Heart right ventricle (tissue), 16 donors: ENCODE measurements at places on chromosomes 5 and 9. TPM values are rescaled to one million over a fixed set of nuclear protein-coding genes. Genes with fewer than 3 reads are reported as not detected.

ELAVL2 gene
- total RNA-seq = 0.09 TPM

LCN2 gene
- total RNA-seq = 0.34 TPM

DAB2IP gene
- 59.5 TPM for total RNA-seq

EIF4EBP3 gene
- total RNA-seq = 33.2 TPM

GRCh38 chr5:145506185-145506850 is 328.8 kb downstream of the PRELID2 start:
- H3K27ac ChIP-seq = no peak overlapping the region
- H3K4me1 ChIP-seq = peaks cover 8% of the 10 kb centered on the region

DNA sequence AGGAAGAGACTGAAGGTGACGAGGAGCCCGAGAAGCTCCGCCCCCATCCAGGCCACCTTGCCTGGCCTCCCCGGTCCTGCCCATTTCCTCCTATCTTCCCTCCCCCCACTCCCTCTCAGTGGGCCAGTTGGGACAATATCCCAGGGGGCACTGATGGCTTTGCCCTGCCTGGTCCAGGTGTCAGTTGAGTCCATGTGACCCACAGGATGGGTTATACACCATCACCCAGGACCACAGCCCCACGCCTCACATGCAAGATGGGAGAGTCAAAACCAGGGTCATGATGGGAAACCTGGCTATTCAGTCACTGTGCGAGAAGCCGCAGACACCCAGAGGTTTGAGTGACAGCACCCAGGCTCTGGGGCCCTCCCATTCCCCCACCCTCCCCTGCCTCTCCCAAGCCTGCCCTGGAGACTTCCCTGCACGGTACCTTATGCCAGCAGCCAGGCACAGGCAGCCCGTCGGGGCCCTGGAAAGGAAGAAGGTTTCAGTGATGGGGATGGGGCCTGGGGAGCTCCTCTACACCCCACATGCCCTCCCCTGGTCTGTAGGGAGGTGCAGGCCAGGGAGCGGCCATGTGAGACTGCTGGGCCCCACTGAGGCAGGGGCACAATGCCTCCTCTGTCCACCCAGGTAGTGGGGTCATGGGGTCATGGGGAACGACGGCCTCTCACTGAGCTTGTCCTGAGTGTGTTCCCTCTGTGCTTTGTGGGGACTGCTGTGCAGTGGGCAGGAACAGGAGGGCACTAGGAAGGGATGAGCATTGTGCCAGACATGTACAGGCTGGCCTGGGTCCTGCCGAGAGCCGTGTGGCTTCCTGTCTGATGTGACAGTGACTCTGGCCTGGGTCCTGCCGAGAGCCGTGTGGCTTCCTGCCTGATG is 6.3 kb upstream of the PHYKPL start:
- peaks cover 34% of the 10 kb centered on the region for H3K4me1 ChIP-seq
- no peaks in the 10 kb centered on the region for H3K27me3 ChIP-seq
- no peak for DNase-seq
- peak overlapping the region; percentile 59 for H3K27ac ChIP-seq

GRCh38 chr9:14906644-14907359 is 3.4 kb downstream of the FREM1 start:
- peak overlapping the region; percentile 59 for H3K27ac ChIP-seq
- no peaks in the 10 kb centered on the region for H3K36me3 ChIP-seq
- DNase-seq = no peak

- H3K4me1 ChIP-seq = no peaks in the 10 kb centered on the region
- no peak overlapping the region for H3K27ac ChIP-seq
- peaks cover 55% of the 10 kb centered on the region for H3K36me3 ChIP-seq
- DNase-seq = no peak
Measured at GRCh38 chr5:77426670-77427069, 65.4 kb downstream of the WDR41 start.

DNA sequence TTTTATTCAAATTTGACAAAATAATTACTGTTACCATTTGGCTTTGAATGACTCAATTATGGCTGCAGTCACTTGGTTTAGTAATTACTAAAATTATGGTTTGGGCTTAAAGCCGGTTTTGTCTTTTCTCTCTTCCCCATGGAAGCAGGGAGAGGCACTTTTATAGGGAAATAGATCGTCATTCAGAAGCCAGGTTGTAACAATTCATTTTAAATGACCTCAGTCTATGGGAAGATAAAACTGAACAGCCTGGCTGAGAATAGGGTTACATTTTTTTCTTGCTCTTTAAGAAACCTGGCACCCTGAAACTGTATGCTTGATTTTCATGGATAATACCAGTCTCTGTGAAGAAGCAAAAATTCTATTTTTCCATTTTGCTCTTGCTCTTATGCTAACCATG is 169.8 kb downstream of the SMC2 start:
- H3K4me1 ChIP-seq = no peaks in the 10 kb centered on the region
- no peaks in the 10 kb centered on the region for H3K36me3 ChIP-seq
- H3K4me3 ChIP-seq = no peak overlapping the region
- no peak overlapping the region for H3K27ac ChIP-seq
- no peaks in the 10 kb centered on the region for H3K27me3 ChIP-seq

- H3K27ac ChIP-seq = no peak overlapping the region
- H3K4me1 ChIP-seq = no peaks in the 10 kb centered on the region
- H3K27me3 ChIP-seq = no peaks in the 10 kb centered on the region
- H3K4me3 ChIP-seq = no peak overlapping the region
Measured at GRCh38 chr5:137051161-137051560, 448.0 kb downstream of the SPOCK1 start.

DNA sequence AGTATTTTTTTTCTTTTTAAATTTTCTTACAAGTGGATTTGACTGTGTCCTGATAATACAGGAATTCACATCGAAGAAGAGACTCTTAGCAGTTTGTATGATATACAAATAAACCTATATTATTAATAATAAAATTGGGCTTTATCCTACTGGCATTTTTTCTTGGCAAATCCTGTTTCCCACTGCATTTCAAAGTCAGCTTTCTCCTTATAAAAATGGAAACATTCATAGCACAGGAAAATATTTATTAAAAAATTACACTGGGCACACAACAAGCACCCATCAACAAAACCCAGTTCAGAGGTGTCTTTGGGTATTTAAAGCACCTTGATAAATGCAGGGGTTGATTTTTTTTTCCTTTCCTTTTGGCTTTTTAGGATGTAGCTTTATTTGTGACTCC is 200.9 kb downstream of the MEF2C start:
- no peak overlapping the region for H3K4me3 ChIP-seq
- peaks cover 10% of the 10 kb centered on the region for H3K4me1 ChIP-seq
- H3K27me3 ChIP-seq = peaks cover 100% of the 10 kb centered on the region
- no peak for DNase-seq
- no peak overlapping the region for H3K27ac ChIP-seq

DNA sequence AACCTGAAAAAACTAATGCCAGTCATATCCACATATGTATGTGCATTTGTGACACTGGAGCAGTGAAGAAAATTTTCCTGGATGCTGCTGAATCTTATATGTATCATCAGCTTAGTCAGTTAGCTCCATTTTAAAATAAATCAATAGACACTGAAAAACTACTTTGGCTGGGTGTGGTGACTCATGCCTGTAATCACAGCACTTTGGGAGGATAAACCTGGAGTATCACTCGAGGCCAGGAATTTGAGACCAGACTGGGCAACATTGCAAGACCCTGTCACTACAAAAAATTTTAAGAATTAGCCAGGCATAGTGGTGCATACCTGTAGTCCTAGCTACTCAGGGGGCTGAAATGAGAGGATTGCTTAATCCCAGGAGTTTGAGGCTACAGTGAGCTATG is 511.0 kb upstream of the TLE4 start:
- DNase-seq = no peak
- no peaks in the 10 kb centered on the region for H3K4me1 ChIP-seq
- H3K36me3 ChIP-seq = no peaks in the 10 kb centered on the region
- H3K27me3 ChIP-seq = no peaks in the 10 kb centered on the region
- no peak overlapping the region for H3K4me3 ChIP-seq

DNA sequence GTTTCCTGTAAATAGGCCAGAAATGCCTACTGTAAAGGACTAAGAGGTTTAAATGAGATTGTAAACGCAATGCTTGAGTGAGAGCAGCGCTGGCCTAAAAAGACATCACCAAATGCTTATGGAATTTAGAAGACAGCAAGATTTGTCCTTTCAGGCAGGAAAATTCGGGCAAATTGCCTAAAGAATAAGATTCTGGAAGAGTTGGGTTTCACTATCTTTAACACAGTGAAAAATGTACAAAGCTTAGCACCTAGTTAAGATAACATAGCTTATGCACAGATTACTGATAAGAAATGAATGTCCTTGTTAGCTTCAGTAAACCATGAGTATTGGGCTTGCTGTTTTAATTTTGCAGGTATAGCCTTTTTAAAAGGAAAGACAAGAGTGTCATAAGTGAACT is 4.7 kb downstream of the FKBP15 start:
- H3K4me1 ChIP-seq = peaks cover 66% of the 10 kb centered on the region
- H3K36me3 ChIP-seq = peaks cover 17% of the 10 kb centered on the region
- no peak overlapping the region for H3K27ac ChIP-seq
- DNase-seq = no peak
- no peak overlapping the region for H3K4me3 ChIP-seq
- H3K27me3 ChIP-seq = no peaks in the 10 kb centered on the region

DNA sequence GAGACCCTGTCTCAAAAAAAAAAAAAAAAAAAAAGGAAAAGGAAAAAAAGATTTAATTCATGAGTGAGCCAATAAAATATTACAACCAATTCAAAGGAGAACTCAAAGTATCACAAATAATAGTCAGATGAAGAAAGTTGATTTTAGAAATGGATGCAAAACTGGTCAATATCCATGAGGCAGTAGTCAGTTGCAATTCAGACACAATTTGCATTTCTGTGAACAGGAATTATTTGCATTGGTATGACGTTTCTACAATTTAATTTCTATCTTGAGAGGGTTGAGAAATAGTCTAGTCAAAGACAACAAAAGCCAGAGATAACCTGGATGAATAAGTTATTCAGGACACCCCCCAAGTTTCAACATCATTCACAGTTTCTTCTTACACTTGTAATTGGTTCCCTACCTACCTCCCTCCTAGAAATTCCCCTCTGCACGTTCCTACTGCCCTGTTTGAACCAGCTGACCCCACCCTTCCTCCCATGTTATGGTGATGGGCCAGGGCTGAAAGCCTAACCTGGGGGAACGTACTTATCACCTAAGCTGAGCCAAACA is 28.6 kb upstream of the CDKN2AIPNL start:
- DNase-seq = no peak
- H3K36me3 ChIP-seq = no peaks in the 10 kb centered on the region
- H3K27ac ChIP-seq = no peak overlapping the region
- H3K4me3 ChIP-seq = no peak overlapping the region
- H3K27me3 ChIP-seq = no peaks in the 10 kb centered on the region

GRCh38 chr9:79131824-79132377 is 439.9 kb upstream of the TLE4 start:
- no peaks in the 10 kb centered on the region for H3K36me3 ChIP-seq
- no peak overlapping the region for H3K27ac ChIP-seq
- no peak for DNase-seq

- no peak overlapping the region for H3K27ac ChIP-seq
- H3K27me3 ChIP-seq = no peaks in the 10 kb centered on the region
- no peak for DNase-seq
- H3K4me3 ChIP-seq = no peak overlapping the region
- H3K36me3 ChIP-seq = no peaks in the 10 kb centered on the region
- H3K4me1 ChIP-seq = peaks cover 19% of the 10 kb centered on the region
Measured at GRCh38 chr9:134869554-134870300, 10.9 kb upstream of the FCN2 start.

- H3K4me3 ChIP-seq = no peak overlapping the region
- no peak overlapping the region for H3K27ac ChIP-seq
- no peaks in the 10 kb centered on the region for H3K4me1 ChIP-seq
- H3K27me3 ChIP-seq = no peaks in the 10 kb centered on the region
- H3K36me3 ChIP-seq = no peaks in the 10 kb centered on the region
- no peak for DNase-seq
Measured at GRCh38 chr5:166293892-166294291, 1997.6 kb upstream of the WWC1 start.

- H3K27ac ChIP-seq = no peak overlapping the region
- peaks cover 4% of the 10 kb centered on the region for H3K36me3 ChIP-seq
- H3K27me3 ChIP-seq = no peaks in the 10 kb centered on the region
- no peaks in the 10 kb centered on the region for H3K4me1 ChIP-seq
- DNase-seq = no peak
Measured at GRCh38 chr9:93318480-93318879, 133.0 kb upstream of the FAM120A start.

DNA sequence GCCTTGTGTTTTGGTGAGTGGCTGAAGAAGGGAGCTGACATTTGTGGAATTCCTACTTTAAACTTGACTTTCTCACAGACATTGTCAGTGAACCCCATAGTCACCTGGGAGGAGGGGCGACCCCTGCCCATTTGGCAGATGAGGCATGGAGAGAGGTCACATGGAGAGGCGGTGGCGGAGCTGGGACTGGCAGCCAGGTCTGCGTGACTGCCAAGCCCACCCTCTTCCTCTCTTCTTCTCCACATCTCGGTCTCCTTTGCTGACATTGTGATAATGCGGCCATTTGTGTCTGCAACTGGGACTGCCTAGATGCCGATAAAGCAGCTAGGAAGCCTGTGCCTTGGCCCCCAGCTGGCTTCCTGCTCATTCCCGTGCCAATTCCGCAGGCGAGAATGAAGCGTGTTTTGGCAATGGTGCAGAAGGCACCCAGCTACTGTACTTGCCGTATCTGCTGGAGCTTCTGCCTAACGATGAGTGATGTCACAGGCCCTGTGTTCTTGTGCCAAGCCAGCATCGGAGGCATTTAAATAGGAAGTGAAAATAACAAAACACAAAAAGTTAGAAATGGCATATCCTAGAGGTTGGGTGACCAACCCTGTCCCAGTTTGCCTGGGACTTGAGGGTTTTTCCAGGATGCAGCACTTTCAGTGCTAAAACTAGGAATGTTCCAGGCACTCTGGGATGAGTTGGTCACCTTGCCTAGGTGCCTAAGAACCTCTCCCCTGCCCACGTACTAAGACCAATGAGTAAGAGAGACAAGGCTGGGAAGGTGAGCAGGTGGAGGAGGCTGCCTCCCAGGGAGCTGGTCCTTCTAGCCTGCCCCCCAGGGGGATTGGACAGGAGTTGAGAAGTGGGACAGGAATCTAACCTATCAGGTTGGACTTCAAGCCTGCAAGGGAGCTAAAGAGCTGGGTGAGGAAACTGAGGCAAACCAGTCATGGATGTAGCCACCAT is 23.6 kb downstream of the OLFML2A start:
- no peaks in the 10 kb centered on the region for H3K36me3 ChIP-seq
- H3K4me3 ChIP-seq = no peak overlapping the region
- peaks cover 65% of the 10 kb centered on the region for H3K4me1 ChIP-seq
- no peaks in the 10 kb centered on the region for H3K27me3 ChIP-seq

- peaks cover 4% of the 10 kb centered on the region for H3K36me3 ChIP-seq
- no peaks in the 10 kb centered on the region for H3K27me3 ChIP-seq
- H3K27ac ChIP-seq = no peak overlapping the region
Measured at GRCh38 chr9:37897665-37898064, 6.3 kb downstream of the SLC25A51 start.
